T1000 (cell line): ENCODE measurements at places on chromosomes 4 and X.

- DNase-seq, result no peak
These were observed 46.7 kb downstream of the CXorf49B start for GRCh38 chrX:71809886-71810285.

DNA sequence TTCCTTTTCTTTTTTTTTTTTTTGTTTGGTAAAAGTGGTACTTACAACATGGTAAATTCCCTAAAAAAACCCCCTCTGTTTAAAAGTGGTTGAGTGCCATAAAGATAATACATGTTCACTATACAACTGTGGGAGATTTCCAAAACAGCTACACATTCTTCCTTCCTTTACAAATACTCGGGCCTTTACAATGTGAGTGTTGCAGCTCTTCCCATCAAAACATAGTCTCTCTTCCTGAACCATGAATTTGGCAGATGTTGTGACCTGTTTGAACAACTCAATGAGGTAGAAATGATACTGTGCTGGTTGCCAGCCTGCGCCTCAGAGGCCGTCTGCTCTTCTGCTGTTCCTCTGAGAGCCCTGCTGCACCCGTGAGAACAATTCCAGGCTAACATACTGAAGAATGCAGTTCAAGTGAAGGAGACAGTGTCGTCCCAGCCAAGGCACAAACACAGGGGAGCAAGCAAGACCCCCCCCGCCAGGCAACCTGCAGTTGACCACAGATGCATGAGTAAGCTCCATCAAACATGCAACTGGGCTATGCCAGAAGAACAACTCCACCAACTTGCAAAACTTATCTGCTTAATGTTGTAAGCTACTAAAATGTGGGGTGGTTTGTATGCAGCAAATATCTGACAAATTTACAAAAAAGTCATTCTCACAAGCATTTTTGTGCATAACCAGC is 645.0 kb downstream of the PCDH7 start:
- DNase-seq, result no peak

DNA sequence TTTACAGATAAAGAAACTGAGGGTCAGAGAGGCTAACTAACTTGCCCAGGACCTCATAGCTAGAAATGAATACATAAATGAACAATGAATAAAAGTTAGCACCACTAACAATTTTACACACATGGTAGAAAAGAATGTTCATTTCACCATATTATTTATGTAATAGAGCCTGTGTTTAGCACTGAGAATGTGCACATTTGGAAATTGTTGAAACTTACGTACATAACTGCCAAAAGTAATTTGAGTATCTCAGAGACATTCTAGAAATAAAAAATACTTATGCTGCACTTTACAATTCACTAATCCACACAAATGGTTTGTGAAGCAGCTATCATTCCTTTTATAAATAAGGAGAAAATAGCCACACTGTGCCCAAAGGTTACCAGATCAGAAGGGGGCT is 9.9 kb downstream of the CASK start:
- no peak for DNase-seq

DNA sequence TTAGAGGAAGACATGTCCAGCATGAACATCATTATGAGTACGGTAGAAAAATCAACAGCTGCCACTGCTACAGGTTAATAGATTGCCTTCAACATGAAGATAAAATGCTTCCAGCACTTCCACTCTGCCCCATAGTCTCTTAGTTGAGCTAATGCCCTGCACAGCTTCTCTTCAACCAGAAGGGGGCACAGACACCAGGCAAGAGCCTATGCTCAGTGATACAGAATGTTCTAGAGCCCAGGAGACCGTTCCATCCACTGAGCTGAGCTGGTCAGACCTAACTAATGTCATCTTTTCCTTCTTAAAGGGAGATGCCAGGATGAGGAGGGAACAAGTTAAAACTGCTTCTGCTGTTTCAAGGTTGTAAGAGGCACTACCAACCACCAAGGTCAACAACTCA is 42.2 kb downstream of the SMIM10L2A start:
- DNase-seq, result no peak
